ENCODE measurements at places on chromosomes 1 and 21.

DNA sequence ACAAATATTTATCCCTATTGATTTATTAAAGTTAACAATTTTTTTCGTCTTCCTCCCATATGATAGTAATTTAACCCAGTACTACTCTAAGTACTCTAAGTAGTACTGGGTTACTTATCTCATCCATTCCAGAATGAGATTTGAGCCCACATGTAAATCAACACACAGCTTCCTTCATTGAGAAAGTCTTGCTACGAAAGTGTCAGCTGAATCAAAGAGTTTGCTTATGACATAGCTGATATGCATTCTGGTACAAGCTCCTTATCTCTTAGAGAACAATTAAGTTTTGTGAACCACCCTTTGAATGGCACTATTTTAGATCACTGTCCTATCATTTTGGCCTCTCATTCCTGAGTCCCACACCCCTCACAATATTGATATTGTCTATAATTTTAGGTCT, 2.4 kb upstream of the SLC44A3 start:
- no peak for DNase-seq

DNA sequence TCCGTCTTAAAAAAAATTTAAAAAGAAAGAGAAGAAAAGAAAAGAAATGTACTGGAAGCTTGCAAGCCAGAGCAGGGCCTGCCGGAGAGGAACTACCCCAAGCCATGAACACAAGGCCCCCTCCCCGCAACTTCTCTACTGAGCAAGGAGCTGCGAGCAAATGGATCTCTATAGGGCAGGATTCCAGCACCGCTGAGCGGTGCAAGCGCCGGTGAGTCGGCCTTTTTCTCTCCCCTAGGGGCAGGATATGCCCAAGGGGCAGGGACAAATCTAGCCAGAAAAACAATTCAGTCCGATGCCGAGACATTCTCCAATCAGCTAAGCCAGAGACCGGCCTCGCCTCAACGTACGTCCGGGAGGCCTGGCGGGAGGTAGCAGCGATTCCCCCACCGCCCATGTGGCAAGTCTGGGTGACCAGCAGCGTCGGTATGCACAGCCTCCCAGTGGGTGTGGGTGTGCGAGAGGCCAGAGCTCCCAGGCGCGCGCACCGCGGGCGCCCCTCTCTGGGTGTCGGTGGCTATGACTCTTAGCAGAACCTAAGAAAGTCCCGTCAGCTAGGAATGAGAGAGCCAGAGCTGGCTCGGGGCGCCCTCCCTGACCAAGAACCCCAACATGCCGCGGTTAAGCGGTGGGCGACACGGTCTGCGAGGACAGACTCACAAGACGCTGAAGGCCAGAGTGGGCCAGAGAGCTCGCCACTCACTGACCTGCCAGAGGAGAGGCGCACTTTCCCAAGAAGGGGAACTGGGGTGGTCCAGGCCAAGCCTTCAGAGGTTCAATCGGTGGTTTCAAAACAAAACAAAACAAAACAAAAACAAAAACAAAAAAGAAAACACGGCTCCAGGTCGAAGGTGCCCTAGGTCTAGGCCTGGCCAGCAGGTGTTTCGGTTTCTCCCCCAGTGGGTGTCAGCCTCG, 1.9 kb downstream of the CSMD2 start:
- DNase-seq = no peak

DNA sequence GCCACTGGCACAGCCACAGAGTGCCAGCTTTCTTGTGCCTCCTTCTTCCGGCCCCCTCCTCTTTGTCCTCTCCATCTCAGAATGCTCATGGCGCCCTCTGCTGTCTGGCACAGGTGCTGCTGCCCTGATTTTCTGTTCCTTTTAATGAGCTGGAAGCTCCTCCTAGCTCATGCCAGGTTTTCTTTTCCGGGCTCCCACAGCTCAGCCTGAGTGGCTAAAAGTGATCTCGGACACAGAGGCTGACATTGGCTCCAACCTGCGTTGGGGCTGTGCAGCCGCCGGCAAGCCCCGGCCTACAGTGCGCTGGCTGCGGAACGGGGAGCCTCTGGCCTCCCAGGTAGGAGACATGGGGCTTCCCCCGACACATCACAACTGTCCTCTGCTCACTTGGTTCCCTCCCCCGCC, 18.7 kb downstream of the CNTN2 start:
- no peak for DNase-seq

- no peak for DNase-seq
These were observed 318.5 kb upstream of the DUSP10 start for GRCh38 chr1:222060210-222060916.

DNA sequence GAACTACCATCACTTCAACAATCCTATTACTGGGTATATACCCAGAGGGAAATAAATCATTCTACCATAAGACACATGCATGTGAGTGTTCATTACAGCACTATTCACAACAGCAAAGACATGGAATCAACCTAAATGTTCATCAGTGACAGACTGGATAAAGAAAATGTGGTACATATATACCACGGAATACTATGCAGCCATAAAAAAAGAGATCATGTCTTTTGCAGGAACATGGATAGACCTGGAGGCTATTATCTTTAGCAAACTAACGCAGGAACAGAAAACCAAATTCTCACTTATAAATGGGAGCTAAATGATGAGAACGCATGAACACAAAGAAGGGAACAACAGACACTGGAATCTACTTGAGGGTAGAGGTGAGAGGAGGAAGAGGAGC, 39.0 kb downstream of the KIAA0319L start:
- no peak for DNase-seq

- DNase-seq = no peak
These were observed 107.4 kb upstream of the COA6 start for GRCh38 chr1:234265861-234266260.

- no peak for DNase-seq
These were observed 4.3 kb upstream of the FBXO6 start for GRCh38 chr1:11659748-11660147.

DNA sequence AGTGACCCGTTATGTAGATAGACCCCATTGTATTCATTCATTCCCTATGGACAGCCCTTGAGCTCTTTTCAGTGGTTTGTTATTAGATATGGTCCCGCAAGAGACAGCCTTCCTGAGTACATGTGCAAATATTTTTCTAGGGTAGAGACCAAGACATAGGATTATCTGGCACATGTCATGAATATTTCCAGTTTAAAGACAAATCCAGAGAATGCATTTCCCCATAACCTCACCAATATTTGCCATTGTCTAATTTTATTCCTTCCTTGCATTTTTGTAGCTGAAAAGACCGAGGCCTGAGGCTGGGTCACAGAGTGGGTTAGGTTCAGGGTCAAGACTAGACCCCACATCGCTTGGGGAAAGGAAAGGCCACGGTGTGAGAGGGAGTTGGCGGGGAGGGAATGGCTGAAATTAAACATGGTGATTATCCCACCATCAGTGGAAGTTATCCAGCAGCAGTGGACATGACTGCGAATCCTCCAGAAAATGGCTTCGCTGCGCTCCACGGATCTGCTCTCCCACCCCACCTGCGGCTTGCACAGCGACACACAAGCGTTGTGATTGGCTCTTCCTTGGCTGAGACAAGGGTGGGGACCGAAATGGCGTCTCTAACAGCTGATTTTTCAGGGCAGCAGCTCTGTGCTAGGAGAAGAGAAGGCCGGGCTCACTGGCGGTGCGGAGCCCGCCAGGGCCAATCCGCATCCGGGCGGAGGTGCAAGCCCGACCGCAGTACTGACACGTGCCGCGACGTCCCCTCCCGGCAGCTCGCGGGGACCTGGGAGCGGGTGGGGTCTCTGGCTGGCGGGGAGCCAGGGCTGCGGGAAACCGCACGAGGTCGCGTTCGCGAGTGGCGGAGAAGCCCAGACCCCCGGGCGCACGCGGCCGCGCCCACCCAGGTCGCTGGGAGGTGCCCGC, 16.1 kb upstream of the STMN1 start:
- DNase-seq = no peak

GRCh38 chr1:56797065-56797685, 22.0 kb downstream of the FYB2 start:
- DNase-seq = no peak

GRCh38 chr21:41483415-41483814, 24.5 kb downstream of the TMPRSS2 start:
- DNase-seq = no peak

GRCh38 chr1:11373895-11374747, 101.1 kb downstream of the UBIAD1 start:
- no peak for DNase-seq

DNA sequence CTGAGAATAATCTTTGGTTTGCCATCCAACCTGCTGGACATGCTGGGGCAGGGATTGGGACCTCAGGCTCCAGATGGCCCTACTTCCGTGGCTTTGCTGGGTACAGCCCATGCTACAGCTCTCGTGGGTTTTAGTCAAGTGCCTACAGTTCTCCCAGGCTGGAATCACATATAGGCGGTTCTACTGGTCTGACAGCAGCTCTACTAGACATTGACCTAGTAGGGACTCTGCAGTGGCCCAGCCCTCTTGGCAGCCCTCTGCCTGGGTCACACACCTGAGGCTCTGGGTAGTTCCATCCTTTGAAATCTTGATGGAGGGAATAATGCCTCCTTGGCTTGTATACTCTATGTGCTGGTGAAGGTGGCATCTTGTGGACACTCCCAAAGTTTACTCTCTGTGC, 72.2 kb downstream of the PGM1 start:
- DNase-seq = no peak

DNA sequence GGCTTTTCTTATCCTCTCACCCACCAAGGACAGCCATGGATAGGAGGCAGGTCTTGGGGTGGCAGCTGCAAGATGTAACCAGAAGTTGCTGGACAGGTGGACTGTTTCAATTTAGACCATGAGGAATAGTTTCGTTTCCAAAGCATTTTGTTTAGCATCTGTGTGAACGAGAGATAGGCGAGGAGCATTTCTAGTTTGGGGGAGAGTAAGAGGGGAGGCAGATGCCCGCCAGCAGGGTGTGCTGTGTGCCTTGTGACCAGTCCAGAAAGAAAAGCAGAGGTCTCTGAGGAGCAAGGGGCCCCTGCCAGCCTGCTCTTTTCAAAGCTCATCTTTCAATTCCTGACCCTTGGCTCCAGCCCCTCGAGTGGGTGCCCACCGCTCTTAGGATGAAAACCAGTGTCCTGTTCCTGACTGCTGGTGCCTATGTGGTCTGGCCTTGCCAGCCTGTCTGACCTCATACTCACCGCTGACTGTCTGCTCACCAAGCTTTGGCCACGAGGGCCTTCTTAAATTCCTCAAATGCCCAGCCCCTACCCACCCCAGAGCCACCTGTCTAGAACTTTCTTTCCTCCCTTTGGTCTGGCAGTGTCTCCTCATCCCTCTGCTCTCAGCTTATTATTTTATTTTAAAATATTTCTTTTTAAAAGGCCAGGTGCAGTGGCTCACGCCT, 8.5 kb downstream of the SERINC2 start:
- DNase-seq = no peak

DNA sequence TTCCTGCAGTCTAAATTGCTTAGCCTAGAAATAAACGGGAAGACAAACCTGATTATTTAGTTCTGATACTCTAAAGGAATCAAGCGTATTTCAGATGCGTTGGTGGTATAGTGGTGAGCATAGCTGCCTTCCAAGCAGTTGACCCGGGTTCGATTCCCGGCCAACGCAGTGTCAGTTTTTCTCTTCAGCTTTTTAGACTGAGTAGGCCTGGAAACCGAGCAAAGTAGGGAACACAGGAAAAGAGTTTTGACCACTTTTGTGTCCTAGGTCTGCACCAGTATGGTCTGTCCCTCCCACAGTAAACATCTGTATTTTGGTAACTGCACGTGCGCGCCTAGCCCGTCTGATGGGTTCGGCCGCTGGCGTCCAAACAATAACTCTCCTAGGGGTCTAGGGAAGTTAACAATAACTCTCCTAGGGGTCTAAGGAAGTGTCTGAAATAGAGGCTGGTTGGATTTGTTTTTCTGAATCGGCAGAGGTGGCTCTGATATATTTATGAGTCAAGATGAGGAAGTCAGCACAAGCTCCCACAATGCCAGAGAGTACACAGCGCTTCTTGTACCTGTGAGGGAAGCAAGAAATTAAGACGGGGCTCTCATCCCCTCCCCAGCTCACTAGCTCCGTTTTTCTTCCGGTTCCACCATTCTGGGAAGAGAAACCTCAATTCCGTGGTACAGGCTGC, 15.6 kb upstream of the HJV start:
- DNase-seq = no peak

- DNase-seq = no peak
These were observed 73.4 kb downstream of the RABGAP1L start for GRCh38 chr1:174232761-174233160.

GRCh38 chr1:61226791-61227567, 144.6 kb downstream of the NFIA start:
- DNase-seq = no peak

- no peak for DNase-seq
These were observed 30.2 kb downstream of the TTC39A start for GRCh38 chr1:51299981-51300670.

GRCh38 chr21:39176271-39176709, 7.0 kb downstream of the PSMG1 start:
- no peak for DNase-seq

GRCh38 chr1:157239936-157240335, 101.7 kb upstream of the ETV3 start:
- no peak for DNase-seq

DNA sequence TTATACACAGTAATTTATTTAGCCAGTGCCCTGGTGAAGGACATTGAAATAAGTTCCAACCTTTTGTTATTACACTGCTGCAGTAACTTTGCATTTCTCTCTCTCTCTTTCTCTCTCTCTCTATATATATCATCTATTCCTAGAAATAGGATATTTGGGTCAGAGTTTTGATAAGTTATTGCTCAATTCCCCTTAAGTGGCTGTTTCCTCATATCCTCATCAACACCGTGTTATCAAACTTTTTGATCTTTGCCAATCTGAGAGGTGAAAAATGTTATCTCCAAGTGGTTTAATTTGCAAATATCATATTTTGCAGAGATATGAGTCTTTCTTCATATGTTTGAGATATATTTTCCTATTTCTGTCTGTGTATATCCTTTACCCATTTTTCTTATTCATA, 1.6 kb upstream of the SRSF4 start:
- DNase-seq = no peak

- no peak for DNase-seq
These were observed 27.8 kb upstream of the FMOD start for GRCh38 chr1:203378556-203379245.

DNA sequence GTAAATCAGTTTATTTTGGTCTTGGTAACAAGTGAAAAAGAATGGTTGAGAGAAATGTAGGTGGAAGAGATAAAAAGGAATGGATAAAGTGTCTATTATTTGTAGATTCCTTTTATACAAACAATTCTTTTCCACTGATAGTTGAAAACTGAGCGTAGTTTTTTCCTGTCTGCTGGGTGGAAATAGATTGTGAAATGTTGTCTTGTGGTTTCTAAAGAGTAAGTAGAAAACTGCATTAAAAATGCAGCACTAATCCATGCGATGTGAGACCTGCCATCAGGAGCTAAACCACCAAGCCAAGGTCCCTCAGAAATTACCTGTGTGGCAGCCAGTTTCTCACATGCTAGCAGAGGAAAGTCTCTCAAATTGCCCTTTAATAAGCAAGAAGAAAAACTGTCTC, 103.2 kb upstream of the SLC44A3 start:
- DNase-seq = no peak

GRCh38 chr1:178581351-178582303, 68.7 kb downstream of the TEX35 start:
- DNase-seq = no peak

DNA sequence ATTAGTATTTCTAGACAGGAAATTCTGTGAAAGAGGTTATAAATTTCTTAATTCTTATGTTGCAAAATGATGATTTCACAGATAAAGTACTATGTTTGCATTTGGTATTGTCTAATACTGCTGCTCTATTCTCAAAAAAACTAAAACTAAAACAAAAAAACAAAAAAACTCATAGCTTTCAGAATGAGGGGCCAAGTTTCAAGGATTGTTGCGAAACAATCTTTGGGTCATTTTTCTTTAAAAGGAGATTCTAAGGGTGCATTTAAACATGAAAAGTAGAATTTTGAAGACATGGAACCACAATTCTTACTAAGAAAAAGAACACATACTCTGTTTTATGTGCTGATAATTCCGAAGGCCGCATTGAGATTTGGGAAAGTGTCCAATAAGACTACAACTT, 645.1 kb downstream of the ADGRL2 start:
- DNase-seq = no peak
